Right lobe of liver (tissue), 6 donors: ENCODE measurements at places on chromosomes 16 and 17. TPM values are rescaled to one million over a fixed set of nuclear protein-coding genes. Genes with fewer than 3 reads are reported as not detected.

The IRF8 gene
- total RNA-seq, result 13.1 TPM

The NPIPA5 gene
- total RNA-seq, result 1.9 TPM

The UMOD gene
- not detected for total RNA-seq

The BCAR1 gene
- total RNA-seq, result 35.5 TPM

The GLIS2 gene
- total RNA-seq, result 1.4 TPM

The MT4 gene
- total RNA-seq, result not detected

The EIF3C gene
- 260 TPM for total RNA-seq

The FZD2 gene
- 0.31 TPM for total RNA-seq

The RNF222 gene
- not detected for total RNA-seq

The TBC1D10B gene
- total RNA-seq, result 8.9 TPM

The SERPINF2 gene
- total RNA-seq, result 1,391 TPM

The USB1 gene
- total RNA-seq, result 20.6 TPM

The TIMP2 gene
- total RNA-seq, result 18.9 TPM

The XYLT2 gene
- 8.4 TPM for total RNA-seq

The ACSM3 gene
- total RNA-seq, result 90.8 TPM
